ENCODE measurements at places on chromosomes 5 and 9. TPM values are rescaled to one million over a fixed set of nuclear protein-coding genes. Genes with fewer than 3 reads are reported as not detected.

GRCh38 chr5:149740866-149741459 is 10.9 kb downstream of the PPARGC1B start:
- no peaks in the 10 kb centered on the region for H3K4me1 ChIP-seq
- H3K27ac ChIP-seq, result no peak overlapping the region
- H3K36me3 ChIP-seq, result no peaks in the 10 kb centered on the region
- H3K4me3 ChIP-seq, result no peak overlapping the region
- no peaks in the 10 kb centered on the region for H3K27me3 ChIP-seq
- DNase-seq, result no peak

DNA sequence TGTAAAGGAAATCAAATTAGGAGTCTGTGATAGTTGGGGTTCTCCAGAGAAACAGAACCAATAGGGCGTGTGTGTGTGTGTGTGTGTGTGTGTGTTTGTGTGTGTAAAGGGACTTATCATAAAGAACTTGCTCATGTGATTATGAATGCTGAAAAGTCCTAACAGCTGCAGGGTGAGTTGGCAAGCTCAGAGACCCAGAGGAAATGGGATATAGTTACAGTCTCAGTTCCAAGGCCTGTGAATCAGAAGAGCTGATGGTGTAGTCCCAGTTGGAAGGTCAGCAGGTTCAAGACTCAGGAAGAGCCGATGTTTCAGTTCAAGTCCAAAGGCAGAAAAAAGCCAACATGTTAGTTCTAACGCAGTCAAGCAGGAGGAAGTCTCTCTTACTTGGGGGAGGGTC is 214.2 kb downstream of the ELAVL2 start:
- H3K27me3 ChIP-seq, result no peaks in the 10 kb centered on the region
- H3K4me1 ChIP-seq, result no peaks in the 10 kb centered on the region
- no peak for DNase-seq
- no peak overlapping the region for H3K4me3 ChIP-seq
- no peak overlapping the region for H3K27ac ChIP-seq

DNA sequence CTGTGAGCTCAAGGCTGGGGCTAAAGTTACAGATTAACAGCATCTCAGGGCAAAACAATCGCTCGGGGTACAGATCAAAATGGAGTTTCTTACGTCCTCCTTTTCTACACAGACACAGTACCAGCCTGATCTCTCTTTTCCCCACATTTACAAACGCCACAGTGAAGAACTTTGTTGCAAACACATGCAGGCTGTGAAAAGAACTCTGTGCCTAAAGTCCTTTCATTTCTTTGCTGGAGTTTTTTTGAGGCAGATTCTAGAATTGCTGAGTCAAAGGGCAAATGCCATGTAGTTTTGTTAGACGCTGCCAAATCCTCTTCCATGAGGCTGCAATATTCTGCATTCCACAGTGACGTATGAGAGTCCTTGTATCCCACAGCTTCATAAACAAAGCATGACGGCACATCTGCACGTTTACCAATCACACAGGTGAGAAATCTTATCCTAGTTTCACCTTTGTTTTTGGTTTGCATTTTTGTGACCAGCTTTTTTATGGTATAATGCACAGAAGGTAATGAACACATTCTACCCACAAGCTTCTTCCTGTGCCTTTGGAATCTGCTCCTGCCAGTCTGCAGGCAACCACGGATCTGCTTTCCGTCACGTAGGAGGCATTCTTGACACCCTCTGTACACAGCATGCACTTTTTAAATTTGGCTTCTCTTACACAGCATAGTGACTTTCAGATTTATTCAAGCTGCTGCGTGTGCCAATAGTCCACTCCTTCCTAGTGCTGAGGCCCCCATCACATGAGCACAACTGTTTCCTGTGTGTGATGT is 44.6 kb upstream of the LPCAT1 start:
- DNase-seq, result no peak
- H3K27ac ChIP-seq, result peak overlapping the region; percentile 56
- no peak overlapping the region for H3K4me3 ChIP-seq
- H3K27me3 ChIP-seq, result no peaks in the 10 kb centered on the region
- no peaks in the 10 kb centered on the region for H3K36me3 ChIP-seq

GRCh38 chr5:158669275-158669674 is 430.4 kb downstream of the EBF1 start:
- no peaks in the 10 kb centered on the region for H3K27me3 ChIP-seq
- DNase-seq, result no peak
- no peak overlapping the region for H3K27ac ChIP-seq
- H3K36me3 ChIP-seq, result no peaks in the 10 kb centered on the region
- no peak overlapping the region for H3K4me3 ChIP-seq

ZNF618 gene
- 28.7 TPM for polyA plus RNA-seq

FAM151B gene
- 2.6 TPM for polyA plus RNA-seq

FRMPD1 gene
- polyA plus RNA-seq, result 0.31 TPM

JADE2 gene
- polyA plus RNA-seq, result 13.5 TPM

FAT2 gene
- polyA plus RNA-seq, result 0.28 TPM

ADGRD2 gene
- polyA plus RNA-seq, result 0.22 TPM

PCDHGC3 gene
- polyA plus RNA-seq, result 115 TPM
